Right forelimb (tissue), 1 donor: ENCODE measurements at places on chromosomes 5 and 9.

DNA sequence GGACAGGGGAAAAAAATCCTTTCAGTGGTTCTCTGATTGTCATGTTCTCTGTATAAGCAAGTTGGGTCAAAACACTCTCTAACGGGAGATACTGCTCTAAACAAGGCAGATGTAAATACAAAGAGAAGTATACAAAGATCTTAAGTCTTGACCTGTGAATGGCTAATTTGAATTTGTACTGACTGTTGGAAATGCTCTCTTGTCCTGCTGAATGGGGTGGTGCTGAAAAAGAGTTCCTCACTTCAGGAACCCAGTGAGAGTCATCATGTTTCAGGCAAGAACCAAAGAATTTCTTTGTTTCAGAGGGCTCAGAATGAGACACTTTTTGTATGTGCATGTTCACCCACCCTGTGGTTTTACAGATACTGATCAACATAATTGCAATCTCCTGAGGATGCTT lies 461.0 kb downstream of the NR2F1-AS1 start:
- DNase-seq, result no peak

GRCh38 chr5:79697222-79698170 lies 7.9 kb downstream of the CMYA5 start:
- DNase-seq, result no peak

DNA sequence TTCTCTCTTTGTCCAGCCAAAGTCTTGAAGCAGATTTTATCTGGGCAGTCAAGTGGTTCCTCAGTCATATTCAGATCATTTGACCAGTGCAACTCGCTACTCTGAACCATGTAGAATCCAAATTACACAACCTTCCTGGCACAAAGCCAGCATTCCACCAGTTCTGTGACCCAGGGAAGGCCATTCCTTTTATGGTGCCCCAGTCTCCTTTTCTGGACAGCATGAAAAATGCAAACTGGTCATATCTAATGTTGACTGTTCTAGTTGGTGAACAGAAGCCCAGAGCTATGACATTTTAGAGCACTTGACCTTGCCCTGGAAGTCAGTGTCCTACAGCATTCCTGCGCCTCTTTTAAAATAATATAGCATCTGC lies 364.6 kb downstream of the BRINP1 start:
- no peak for DNase-seq

DNA sequence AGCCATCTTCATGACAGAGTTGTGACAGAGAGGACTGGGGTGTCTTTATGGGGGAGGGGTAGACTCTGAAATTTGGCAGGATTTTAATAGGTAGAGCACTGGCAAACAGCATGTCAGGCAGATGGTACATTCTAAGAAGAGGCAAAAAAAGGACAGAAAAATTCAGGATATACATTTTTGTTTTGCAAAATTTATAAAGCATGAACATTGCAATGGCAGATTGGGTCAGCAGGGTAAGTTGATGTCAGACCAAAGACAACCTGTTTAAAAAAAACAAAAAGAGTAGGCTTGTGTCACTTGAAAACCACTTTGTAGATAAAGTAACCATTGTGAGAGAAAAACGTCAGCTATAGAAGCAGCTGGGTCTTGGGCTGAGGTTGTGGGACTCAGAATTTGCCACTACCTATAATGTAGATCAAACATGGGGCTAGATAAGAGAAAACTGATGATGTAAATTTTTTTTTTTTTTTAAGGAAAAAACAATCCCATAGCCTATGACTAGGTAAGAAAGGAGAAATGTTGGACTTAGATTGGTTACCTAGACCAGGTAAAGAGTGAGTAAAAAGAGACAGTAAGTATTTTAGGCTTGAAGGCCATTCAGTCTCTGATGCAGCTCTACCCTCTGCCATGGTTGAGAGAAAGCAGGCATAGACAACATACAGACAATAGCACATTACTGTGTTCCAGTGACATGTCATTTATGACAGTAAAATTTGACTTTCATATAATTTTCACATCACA lies 8.3 kb downstream of the CAMK4 start:
- DNase-seq, result no peak

- DNase-seq, result peak; percentile 90
These were observed 1.3 kb downstream of the ANP32B start for GRCh38 chr9:97984188-97985057.

DNA sequence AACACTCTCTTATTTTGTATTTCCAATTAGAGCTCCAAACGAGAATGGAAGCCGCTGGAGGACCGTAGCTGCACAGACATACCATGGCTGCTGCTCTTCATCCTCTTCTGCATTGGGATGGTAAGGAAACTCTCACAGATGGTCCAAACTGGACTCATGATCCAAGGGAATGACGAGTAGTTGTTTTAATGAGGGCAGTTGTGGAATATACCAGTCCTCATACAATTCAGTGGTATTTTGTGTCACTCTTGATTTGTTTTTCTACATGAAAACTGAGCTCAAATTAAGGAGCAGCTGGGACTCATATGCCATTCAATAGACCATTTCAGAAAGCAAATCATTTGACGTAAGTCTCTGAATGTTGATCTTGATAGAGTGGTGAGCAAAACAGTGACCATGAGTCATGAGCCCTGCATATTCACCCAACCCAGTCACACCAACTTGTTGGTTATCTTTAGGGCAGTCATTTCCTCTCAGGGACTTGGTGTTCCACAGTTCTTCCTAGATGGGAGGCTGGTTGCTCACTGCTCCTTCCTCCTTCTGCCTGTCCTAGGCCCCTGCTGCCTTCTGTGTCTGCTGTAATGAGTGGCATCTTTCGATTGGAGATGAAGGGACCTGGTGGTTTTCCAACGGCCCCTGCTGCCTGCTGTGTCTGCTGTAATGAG lies 54.9 kb downstream of the SLC44A1 start:
- no peak for DNase-seq

GRCh38 chr5:144469106-144469505 lies 298.4 kb downstream of the KCTD16 start:
- DNase-seq, result no peak

DNA sequence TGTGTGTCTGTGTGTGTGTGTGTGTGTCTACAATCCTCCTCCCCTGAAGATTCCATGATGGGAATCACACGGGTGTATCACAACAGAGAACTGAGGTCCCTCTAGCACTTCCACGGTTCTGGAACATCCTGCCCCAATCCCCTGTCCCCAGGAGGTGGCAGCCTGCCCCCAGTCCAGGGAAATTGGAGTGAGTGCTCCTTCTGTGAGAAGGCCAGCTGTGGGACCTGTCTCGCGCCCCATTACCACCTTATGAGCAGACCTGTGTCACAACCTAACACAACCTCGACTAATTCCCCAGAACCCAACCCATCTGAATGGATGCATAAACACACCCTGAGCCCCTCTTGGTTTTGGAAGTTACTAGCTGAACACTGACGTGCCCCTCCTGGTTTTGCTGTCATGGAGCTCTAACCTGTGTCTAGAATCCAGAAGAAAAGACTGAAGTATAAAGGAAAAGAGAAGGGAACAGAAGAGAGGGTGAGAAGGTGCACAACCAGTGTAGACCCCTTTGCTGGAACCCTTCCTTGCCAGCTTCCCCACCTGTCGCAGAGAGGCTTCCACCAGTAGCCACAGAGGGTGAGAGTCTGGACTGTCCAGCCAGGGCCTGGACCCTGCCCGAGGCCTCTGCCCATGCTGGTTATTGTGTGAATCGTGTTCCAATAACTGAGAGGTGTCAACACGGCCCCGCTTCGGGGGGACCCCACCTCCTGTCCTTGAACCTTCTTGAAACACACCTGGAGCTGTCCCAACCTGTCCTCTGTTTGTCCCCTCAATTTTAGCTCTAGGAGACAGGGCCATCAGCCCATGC lies 3.4 kb downstream of the BTNL9 start:
- no peak for DNase-seq

DNA sequence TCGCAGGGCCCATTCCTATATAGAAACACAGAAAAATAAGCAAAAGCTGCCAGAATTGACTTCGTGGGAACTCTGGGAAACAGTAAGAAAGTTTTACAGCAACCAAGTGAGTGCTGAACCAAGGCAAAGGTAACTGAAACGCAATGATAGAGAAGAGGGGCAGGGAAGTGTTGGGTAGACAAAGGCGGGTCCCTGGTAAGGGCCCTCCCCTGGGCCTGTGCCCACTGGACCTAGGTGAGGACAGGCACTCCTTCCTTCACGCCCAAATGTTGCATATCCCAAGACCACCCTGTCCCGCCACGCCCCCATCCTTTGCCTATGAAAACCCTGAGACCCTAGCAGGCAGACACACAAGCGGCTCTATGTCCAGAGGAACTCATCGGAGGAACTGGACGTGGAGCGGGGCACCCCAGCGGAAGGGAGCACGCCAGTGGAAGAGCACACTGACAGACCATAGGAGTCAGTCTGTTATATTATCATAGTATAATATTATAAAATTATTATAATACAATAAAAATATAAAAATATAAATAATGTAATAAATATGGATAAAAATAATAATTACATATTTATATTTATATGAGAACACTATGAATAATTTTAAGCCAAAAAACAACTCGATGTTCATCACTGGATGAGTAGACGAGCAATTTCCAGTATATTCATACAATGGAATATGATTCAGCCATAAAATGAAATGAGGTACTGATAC lies 27.9 kb downstream of the CDKN2A start:
- no peak for DNase-seq

GRCh38 chr5:32964261-32964660 lies 253.1 kb downstream of the NPR3 start:
- DNase-seq, result no peak

DNA sequence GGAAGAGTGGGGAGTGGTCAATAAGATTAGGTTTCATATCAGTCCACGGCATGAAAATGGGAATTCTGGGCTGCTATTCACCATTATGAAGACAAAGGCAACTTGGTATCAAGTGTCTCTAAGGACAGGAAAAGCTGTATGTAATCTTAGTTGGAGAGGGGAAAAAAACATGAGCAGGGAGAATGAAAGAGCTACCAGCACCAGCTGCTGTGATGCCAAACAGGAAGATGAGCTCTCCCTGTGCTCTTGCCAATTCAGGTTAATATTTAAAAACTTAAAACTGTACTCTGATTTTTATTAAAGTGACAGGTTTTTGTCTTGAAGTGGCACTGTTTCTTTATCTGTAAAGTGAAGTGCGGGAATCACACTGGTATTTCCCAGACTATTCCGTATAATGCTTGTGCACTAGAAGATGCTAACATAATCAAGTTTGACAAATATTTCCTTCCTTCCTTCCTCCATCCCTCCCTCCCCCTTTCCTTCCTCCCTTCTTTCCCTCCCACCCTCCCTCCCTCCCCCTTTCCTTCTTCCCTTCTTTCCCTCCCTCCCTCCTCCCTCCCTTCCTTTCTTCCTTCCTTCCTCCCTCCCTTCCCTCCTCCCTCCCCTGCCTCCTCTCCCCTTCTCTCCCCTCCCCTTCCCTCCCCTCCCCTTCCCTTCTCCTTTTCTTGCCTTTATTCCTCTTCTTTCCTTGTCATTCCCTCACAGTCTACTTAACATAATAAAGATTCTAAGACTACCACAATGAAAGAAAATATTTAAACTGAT lies 1383.0 kb upstream of the C9orf72 start:
- no peak for DNase-seq

DNA sequence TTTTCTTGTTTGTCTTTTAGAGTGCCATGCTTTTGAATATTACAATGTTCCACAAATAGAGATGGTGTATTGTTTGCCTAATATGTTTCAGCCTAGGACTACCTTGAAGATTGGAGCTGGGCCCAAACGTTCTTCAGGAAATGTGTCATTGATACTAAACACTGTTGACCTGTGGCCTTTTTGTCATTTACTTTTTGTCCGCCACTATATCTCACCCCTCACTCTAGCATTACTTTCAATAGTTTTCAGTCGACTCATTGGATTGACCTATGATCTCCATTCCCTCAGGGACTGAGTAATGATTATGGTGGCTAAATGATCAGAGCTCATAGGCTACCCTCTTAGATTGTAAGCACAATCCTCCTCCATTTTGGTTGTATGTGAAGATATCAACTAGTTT lies 115.8 kb downstream of the NUDT12 start:
- DNase-seq, result no peak
